ENCODE measurements at places on chromosomes 6 and 20. TPM values are rescaled to one million over a fixed set of nuclear protein-coding genes. Genes with fewer than 3 reads are reported as not detected.

HSPA12B gene
- total RNA-seq: not detected

DNA sequence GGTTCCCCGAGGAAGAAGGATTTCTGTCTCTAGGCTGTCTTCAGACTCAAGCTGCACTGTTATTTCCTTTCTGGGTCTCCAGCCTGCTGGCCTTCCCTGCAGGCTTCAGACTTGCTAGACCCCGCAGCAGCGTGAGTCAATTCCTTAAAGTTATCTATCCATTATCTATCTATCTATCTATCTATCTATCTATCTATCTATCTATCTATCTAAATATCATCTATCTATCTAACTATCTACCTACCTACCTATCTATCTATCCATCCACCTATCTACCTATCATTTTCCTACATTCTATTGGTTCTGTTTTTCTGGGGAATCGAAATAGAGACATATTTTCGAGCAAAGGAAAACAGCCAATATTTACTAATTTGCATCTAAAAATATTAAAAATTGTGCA is 48.7 kb upstream of the BMP6 start:
- DNase-seq: no peak

C20orf202 gene
- not detected for total RNA-seq

KCNS1 gene
- total RNA-seq: not detected

DNA sequence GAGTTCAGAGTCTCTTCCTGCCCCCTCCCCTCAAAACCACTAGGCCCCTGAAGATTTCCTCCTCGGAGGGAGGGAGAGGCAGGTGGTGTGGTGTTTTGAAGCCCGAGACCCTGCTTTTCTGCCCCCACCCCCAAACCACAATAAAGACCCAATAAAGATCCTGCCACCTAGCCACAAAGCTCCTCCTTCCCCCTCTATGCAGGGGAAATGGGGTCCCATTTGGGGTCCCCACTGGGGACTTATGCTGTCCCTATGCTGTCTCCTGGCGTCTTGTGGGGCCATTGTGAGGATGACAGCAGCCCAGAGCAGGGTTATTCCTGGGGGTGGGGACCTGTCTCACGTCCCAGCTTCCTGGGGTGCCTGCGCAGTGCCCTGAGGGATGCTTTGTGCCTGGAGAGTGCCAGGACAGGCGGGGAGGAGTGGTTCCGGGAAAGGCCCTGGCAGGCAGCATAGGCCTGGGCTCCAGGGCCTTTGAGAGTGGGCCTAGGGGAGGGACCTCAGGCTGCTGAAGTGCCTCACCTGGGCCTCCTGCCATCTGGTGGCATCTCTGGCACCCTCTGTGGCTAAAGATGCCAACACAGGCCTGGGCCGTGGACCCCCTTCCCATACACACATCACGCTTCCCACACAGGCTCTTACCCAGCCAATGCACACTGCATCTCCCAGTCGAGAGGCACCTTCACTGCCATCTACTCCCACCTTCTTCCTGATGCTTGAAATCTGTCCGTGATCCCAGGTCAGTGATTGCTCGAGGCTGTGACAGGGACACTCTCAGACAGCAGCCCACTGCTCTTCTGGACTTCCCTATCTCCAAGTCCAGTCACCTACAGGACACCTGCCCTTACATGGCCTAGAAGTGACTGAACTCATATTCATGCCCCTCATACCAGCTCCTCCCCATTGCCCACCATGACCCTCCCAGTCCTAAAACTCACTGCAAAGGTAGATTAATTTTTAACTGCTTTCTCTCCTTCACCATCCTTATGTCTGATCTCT is 7.9 kb upstream of the ARMC12 start:
- DNase-seq: no peak

DNA sequence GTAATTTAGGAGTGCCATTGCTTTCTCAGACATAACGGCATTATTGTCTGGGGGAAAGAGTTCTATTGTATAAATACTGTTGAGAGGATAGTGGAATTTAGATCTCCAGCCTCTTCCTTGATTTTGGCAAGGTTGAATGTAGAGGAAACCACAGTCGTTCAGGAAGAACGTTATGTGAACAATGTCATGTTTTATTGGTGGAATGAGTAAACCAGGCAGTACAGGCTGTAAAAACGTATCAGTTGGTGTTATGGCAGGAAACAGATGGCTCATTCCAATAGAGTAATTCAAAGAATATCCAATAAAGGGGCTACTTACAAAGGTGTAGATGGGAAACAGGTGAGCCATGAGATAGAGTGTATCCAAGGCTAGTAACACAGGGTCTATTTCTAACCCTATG is 123.6 kb upstream of the SLC35B3 start:
- DNase-seq: no peak

DNA sequence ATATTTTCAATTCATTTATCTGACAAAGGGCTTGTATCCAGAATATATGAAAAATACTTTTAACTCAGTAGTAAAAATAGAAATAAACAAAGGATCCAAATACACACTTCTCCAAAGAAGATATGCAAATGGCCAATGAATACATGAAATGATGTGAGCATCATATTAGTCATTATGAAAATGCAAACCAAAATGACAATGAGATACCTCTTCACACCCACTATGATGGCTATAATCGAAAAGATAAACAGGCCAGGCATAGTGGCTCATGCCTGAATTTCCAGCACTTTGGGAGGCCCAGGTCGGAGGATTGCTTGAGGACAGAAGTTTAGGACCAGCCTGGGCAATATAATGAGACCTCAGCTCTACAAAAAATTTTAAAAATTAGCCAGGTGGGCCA is 33.8 kb upstream of the SMAP1 start:
- no peak for DNase-seq

DNA sequence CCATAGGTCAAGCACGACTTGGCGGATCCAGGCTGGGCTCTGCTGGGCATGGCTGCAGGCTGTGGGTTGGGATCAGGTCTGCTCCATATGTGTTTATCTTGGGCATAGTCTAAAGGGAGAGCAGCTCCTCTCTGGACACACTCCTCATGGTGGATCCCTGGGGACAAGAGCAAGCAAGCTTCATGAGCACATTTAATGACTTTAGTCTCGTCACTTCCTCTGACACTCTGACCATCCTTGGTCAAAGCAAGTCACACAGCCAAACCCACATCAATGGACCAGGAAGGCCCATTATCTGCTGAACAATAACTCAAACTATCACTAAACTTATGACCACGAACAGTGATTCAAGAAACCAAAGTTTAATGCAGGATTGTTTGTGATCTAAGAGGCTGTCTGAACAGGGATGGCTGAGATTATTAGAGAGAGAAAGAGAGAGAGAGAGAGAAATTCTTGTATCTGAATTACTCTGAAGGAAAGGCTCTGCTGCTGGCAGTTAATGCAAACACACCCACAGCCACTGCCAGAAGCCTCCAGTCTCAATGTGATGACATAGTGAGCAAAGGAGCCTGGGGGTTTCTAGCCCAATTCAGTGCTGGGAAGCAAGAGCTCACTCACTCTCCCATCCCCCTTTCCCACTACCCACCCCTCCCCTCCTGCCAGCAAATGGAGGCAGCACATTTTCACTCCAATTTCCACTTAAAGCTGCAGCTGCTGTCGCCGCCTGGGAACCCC is 490.2 kb upstream of the SULF2 start:
- DNase-seq: no peak

TBXT gene
- total RNA-seq: not detected

HEY2 gene
- not detected for total RNA-seq

GRCh38 chr6:33492093-33492492 is 37.7 kb downstream of the ZBTB9 start:
- DNase-seq: no peak

DNA sequence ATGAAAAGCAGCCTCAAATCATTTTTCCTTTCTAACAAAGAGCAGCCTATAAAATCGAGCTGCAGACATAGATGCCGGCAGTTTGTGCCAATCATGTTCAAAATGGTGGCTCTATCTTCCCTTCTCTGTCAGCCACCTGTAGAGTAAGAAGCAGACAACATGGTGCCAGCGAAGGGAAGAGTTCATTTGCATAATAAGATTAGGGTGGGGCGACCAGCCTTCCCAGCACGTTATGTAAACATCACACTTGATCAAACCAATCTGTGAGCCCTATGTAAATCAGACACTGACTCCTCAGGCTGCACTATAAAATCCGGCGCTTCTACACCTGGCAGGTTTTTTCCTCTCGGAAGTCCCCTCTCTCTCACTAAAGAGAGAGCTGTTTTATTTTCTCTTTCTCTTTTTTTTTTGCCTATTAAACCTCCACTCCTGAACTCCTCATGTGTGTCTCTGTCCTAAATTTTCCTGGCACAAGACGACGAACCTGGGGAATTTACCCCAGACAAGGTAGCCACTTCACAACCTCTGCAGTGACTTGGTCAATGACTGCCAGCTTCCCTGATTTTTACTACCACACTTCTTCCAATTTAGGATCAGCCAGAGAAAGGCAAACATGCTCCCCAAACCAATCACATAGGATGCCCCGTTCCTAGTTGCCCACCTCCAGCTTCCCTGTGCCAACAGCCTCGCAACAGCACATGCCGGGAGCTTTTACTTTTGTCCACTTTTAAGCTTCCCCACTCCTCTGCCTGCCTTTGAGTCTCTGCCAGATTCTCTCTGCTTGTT is 12.9 kb downstream of the TPMT start:
- DNase-seq: no peak
